ENCODE measurements at places on chromosomes 4 and X.

DNA sequence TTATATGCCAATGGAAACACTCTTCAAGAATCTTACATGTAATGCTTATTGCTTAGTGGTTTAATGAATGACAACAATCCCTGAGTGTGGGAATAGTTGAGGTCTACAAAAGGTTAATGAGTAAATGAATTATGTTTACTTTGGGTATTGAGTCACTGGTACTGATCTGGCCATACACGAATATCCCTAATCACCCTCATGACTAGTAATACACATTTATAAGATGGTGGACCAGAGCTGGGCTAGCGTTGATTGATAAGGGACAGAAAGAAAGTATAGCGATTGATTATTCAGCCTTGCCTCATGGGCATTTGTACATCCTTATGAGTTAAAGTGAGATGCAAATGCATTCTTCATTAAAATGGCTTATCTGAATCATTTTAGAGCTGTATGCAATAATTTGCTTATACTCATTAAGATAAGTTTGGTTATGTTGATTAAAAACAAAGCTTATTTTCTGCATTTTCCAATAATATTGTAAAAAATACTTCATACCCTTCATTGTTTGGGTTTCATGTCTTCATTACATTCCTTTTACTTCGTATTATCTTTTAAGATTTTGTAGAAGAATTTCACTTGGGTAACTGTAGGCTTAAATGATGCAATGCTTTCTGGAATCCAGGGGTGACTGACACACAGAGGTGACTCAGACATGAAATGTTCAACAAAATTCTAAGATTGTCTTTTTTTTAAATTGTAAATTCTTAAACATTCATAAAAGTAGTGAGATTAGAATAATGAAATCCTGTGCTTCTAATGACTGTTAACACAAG lies 47.4 kb downstream of the FGF2 start:
- DNase-seq: no peak

- no peak for DNase-seq
Measured at GRCh38 chr4:113423631-113424030, 337.9 kb downstream of the CAMK2D start.

DNA sequence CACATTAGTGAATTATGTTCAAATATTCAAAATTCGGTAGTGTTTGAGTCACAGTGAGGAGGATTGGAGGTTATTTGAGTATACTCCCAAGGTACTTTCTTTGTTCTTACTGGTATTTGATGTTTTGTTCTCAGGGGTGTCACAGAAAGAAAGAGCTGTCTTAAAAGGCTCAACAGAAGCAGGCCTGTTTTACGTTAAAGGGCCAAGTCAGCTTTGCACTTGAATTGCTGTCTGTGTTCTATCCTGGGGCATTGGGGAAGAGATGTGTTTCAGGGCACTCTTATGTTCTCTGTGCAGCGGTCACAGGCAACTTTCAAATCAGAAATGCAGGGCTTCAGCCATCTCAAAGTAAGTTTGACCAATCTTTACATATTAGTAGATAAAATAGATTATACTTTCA lies 1113.1 kb upstream of the LCORL start:
- no peak for DNase-seq

DNA sequence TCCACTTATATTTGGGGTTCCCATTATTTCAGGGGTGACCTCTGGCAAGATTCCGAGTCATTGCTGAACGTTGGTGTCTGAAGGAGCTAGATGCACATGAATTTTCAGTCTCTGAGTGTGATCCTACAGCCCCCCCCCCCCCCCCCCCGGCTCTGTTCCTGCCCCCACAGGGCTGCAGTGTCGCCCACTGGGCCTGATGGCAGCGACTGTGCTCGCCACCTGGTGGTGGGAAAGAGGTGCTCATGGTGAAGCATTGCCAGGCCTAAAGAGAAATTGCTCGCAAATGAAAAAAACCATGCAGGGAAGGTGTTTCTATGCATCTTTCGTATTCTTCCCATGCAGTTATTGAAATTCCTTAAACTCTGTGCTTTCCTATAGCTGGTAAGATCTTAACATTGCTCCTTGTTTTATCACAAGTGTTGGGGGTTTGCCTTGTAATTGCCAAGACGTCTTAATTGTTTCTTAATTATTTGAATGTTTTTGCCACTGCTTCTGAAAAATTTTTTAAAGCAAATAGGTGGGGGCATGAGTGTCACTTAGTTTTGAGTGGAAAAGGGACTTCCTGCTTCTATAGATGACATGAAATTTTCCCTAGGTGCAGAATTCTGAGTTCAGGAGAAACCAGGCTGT lies 63.2 kb downstream of the CLDN22 start:
- DNase-seq: no peak

GRCh38 chr4:48484494-48485168 lies 1.5 kb downstream of the SLC10A4 start:
- DNase-seq: no peak

GRCh38 chr4:26687728-26688127 lies 103.8 kb downstream of the TBC1D19 start:
- DNase-seq: no peak

DNA sequence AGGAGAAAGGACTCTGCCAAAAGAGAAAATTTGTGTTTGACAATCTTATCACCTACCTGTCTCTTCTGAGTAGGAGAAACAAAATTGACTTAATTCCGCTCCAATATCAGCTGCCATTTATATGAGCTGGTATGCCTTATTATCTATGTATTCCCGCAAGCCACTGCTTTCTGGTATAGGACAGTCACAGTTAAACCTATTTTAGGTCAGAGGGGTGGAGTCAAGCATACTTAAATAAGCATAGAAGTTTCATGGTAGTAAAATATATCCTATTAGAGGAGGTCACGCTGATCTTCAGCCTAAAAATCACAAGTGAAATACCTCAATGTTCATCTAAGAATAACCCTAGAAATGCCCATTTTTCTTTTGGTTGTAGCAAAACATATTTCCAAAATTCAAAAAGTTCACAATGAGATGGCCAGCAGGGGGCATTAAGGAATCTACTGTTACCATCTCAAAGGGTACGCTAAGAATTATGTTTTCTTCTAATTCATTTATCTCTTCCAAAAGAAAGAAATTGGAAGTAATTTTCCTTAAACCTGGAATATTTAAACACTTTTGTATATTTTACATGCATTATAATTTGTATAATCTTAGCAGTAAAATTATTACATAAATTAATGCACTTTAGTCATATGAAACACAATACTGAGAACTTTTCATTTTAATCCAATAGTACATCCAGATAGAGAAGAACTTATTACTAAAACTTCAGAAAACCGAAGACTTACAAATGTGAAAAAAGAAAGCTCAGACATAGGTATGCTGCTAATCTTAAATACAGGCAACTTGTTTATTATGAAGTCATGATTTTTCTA lies 10.5 kb downstream of the PPAT start:
- DNase-seq: no peak

GRCh38 chr4:67052814-67053675 lies 492.3 kb downstream of the CENPC start:
- no peak for DNase-seq

DNA sequence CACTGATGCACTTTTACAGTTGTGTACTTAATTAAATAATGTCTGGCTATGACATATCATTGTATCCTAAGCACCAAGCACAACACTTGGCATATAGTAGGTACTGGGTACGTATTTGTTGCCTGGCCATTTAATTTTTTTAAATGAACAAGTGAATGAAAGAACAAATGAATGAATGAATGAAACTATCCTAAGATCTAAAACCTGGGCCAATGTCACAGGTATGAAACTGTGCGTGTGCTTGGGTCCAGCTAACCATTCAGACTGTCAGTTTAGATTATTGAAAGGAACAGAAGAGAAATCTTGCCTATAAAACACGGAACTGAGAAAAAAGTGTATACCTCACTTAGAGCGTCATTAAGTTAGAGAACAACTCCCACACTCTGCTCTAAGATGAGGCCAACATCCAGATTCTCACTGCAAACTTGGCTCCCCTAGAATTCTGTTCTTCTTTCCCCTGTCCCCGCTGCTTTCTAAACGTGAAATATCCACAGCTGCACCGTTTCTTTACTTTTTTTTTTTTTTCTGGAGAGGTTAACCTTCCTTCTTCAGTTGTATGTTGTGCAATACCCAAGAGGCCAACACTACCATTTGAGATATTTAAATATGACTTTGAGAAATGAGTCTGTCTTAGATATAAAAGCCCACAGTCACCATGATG lies 17.3 kb upstream of the SEL1L3 start:
- no peak for DNase-seq

GRCh38 chr4:14262221-14262620 lies 634.7 kb upstream of the BOD1L1 start:
- DNase-seq: no peak

GRCh38 chr4:182604953-182605352 lies 312.2 kb downstream of the DCTD start:
- no peak for DNase-seq

DNA sequence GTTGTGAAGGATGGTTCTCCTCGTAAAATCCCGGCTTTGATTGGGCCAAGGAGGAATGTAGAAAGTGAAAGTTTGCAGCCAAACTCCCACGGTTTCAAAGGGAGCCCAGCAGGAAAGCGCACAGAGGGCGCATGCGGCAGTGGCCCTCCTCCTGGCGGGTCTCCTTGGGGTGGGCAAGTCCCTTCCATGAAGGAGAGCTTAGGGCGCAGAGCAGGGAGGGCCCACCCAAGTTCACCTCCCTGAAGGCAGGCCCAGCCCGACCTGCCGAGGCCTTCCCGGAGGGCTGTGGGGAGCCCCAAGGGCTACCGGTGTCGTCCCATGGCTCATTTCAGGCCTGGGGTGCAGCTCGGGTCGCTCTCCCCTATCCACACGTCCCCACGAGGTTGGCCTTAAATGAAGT lies 2.0 kb downstream of the PDZD4 start:
- no peak for DNase-seq

DNA sequence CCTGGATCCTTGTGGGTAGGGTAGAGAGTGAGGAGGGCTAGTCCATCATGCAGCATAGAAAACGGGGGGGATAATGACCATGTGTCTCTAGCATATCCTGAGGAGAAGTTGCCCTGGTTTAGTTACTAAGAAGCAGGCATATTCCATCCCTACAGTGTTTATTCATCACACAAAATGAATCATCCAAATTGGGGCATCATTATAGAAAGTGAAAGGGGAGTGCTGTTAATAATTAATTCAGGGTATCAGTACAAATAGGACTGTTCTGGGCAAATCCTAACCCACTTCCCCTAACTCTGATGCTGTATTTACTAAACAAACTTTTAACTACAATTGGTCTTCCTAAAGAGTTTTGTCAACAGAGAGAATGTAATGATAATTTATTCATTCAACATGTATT lies 281.1 kb upstream of the ARX start:
- no peak for DNase-seq

DNA sequence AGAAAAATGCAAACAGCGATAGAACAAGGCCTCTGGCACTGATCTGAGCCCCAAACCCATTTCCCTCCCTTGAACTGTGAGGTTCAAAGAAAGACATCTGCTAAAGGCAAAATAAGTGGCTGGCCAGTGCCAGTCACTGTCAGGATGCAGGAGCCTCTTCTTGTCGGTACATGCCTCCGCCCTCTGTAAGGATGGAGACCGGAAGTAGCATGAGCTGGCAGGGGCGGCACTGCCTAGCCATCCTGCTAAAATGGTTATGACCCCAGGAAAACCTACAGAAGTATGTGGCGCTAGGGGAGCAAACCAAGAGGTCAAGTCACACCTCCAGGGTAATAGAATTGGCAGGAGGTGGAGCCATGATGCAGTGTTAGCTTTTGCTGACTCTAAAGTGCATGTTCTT lies 180.3 kb downstream of the DCLK2 start:
- no peak for DNase-seq

DNA sequence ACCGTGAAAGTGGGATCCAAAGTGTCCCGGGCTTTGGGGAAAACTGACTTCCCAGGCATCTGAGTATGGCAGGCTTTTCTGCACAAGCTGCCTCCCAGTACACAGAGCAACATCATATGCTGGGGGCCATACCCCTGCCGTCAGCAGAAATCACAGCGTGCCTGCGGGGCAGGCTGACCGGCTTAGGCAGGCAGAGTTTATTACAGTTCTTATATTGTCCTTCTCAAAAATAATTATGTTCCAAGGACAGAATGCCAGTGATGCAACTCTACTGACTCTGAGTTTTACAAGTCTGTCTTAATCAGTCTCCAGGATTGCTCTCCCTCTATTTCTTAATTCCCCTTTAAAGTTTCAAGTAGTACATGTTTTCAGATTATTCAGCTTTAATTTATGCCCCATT lies 37.0 kb downstream of the IL21 start:
- DNase-seq: no peak

DNA sequence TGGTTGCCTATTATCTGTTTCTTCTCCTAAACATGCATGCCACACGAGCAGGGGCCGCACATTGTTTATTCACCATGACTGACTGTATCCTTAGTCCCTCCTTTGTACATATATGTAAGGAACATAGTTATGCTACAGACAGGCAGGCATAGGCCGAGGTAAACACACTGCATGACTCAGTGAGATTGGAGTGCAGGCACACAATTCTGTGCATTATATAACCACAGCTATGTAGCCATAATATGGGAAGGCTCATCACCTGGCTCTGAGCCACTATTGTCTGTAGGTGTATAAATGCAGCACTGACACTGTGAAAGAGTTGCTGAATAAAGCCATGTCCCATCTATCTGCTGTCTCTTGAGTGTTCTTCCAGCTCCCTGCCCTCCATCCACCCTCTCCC lies 431.6 kb downstream of the IDS start:
- no peak for DNase-seq

DNA sequence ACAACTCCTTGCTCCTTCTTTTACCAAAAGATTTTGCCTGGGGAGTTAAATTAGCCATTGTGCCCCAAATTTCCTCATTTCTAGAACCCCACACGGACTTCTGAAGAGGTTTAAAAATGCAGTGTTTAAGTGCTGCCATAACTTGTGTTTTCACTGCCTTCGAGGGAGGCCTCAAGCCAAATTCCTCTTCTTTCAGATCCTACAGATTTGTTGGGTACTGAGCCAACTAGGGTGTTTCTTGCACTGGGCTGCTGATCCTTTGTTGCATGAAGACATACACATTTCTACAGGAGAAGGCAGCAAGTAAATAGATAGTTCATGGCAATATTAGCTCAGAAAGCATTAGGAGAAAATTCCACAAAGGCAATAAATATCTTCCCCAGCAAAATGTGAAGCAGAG lies 43.8 kb downstream of the GLRA2 start:
- DNase-seq: no peak

GRCh38 chrX:136742721-136743379 lies 37.9 kb downstream of the ARHGEF6 start:
- DNase-seq: no peak

DNA sequence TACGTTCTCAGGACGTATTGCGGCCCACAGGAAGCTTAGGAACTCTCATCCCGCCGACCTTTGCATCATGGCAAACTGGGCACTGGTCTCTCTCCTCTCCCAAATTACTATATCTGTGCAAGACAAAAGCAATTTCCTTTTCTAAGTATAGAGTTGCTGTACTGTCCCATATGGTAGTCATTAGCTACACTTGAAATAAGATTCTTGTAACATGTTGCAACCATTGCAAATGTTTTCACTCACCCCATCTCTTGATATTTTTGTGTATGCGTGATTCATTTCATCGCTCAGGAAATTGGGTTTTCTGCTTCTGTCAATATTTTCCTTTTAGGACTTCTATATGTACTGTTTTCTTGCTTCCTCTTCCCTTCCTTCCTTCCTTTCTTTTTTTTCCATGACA lies 15.7 kb downstream of the ARMCX6 start:
- DNase-seq: no peak
